Stimulated activated CD4-positive, alpha-beta T cell treated with anti-CD3 and anti-CD28 coated beads, TNF-alpha, amount 100 ng/mL, for 24 hours (primary cell): ENCODE measurements at places on chromosomes 7 and 10.

DNA sequence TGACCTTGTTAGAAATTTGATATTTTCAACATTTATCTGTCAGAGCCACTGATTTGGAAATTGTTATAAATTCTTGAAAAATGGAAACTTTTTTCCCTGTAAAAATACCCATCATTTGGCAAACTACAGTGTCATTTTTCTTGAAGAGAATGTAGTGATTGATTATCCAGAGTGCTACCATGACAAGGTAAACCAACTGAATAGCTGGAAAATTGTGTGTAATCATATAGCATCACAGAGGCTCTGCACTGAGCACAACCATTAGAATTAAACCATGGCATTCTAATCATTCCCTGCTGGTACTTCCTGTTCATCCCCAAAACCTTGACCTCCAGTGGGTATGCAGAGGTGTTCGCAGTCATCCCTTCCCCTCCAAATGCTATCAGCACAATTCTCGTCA, 240.3 kb upstream of the LRGUK start:
- no peak for DNase-seq

DNA sequence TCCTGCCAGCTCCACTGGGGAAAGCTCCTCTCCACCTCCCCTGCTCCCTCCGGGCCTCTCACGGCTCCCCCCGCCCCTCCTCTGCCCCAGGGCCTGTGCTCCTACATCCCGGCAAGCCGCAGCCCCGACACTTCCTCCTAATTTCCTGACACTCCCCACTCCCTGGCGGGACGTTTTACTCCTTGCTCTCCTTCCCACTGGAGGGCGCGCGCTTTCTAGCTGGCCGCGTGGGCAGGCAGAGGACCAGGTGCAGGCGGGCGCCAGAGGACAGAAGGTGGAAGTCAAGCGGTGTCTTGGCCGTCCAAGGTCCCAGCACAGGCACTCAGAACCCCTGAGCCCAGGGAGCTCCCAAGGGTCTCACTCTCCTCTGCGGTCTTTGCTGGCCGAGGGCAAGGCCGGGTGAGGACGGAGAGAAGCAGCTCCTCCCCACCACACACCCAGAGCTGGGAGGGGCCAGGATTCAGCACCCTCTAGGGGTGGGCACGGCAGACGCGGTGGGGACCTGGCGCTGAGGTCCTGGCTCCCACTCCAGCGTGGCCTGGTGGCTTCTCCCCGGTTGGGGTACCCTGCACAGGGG, 19.1 kb downstream of the ADAM8 start:
- DNase-seq, result no peak

- no peak for DNase-seq
These were observed 87.5 kb downstream of the PRKAG2 start for GRCh38 chr7:151789380-151789947.

GRCh38 chr7:13563257-13563656, 426.2 kb downstream of the ETV1 start:
- DNase-seq, result no peak

DNA sequence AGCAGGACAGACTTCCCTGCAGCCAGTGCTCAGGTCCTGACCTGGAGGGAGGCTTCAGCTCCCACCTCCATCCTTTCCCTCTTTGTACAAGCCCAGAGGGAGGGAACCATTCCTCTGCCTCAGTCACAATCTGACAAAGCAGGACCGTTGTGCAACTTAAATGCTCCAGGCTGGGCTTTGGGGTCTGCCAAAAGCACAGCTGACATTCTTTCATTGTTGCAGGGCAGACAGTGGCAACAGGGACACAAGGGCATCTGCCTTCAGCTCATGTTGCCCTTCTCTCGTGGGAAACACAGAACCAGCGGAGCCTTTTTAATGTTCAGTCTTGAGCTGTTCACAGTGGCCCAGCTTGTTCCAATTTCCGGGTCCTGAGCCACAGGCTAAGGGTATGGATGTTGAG, 155.7 kb upstream of the TNS3 start:
- DNase-seq, result no peak
